RPMI8226 (cell line): ENCODE measurements at places on chromosomes 11 and 22.

DNA sequence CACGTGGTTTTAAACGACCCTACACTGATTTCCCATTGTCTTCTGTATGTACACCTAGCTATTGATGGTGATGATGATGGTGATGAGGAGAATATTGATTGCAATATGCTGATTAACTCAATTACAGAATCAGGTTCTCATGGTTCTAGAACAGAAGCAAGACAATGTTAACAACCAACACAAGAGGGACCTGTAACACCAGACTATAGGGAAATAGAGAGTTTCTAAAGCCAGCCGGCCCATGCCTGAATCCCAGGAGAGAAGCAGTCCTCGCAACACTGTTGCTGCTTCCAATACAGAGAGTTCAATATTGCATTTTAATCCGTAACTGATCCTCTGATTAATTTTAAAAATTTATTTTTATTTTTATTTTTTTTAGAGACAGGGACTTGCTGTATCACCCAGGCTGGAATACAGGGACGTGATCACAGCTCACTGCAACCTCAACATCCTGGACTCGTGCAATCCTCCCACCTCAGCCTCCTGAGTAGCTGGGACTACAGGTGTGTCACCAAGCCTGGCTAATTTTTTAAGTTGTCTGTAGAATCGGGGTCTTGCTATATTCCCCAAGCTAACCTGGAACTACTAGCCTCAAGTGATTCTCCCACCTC is 22.2 kb upstream of the UBASH3B start:
- peak; percentile 26 for DNase-seq

DNA sequence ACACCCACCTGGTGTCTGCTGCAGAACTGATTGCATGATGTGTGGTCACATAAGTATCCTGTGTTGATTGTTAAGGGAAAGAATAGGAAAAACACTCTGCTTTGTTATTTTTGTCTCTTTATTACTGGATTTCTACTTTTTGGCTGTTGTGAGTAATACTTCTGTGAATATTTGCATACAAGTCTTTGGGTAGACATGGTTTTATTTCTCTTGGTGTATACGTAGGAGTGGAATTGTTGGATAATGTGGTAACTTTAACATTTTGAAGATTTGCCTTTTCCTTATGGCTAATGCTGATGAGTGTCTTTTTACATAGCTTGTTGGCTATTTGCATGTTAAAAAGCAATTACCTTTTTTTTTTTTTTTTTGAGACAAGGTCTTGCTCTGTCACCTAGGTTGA is 13.1 kb downstream of the PPP6R3 start:
- no peak for DNase-seq

GRCh38 chr11:109795234-109795633 is 298.0 kb upstream of the ZC3H12C start:
- no peak for DNase-seq

- no peak for DNase-seq
Measured at GRCh38 chr11:133762538-133762937, 82.8 kb downstream of the SPATA19 start.

DNA sequence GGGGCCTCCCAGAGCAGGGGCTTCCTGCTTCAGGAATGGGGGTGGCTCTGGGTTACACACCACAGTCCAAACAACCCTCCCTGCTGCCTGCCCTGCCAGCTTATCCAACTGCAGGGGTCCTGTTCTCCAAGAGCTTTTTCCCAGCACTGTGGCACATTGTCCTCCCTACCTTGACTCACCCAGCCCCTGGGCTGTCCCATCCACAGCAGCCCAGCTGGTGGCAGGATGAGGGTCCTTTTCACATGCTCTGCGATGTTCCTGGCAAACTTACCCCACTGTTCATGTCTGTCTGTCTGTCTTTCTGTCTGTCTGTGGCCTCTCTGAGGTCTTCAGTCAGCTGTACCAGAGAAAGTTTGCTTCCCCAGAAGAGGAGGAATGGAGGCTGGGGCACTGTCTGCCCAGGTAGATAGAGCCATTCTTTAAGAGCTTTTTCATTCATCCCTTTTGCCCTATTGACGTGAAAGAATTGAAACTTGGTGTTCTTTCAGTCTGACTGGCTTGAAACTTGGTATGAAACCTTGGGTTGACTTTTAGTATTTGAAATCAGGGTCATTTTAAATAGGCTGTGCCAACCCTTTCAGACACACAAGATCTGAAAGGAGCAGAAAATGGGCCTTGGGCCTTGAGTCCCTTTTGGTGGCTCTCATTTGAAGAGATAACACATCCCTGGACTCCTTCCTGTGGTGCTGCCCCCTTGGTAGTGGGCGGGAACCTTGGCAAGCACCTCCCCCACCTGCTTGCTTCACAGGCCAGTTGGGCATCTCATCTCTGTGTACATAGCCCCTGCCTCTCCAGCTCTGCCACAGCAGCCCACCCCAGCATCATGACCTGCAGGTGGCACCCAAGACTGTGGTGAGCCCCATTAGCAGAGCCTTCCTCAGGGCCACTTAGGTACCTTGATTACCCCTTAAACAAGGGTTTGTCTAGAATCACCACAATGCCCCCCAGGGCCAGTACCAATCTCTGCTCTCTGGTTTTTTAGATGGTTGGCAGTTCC is 74.6 kb upstream of the SUSD2 start:
- DNase-seq, result peak; percentile 14

DNA sequence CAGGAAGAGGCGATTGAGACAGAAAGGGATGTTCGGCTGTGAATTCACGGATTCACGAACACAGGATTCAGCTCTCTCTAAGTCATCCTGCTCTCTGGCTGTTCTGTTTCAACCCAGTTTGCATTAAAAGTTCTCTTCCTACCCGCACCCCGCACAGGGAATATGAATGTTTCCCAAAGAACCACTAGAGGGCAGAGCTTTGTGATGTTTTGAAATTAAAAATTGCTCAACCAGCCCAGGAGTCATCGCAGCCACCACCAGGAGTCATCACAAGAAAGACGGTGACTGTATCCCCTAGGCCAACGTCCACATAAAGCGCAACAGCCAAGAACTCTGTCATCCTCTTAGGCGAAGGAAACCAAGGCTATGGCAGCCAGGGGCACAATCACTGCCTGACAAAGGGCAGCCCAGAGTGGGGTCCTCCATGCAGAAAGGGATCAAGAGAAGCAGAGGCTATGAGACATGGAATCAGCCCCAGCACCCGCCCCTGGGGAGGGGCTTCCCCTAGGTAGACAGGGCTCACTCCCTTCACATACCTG is 122.4 kb downstream of the WT1 start:
- DNase-seq, result peak; percentile 28
